ENCODE measurements at places on chromosomes 4 and X.

DNA sequence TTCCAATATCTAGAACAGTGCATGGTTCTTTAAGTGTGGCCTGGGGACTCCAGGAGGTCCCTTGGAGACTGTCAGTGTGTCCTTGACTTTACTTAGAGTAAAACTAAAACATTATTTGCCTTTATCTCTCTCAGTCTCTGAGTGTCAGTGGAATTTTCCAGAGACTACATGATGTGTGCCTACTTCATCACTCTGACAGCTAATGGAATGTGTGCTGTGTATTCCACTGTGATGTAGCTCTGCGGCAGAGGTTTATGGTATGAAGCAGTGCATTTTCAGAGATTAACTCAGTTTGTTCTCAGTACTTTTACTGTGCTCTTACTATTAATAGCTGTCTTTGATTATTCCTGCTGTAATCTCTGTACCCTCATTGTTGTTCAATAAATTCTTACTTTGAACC is 85.6 kb downstream of the MANBA start:
- no peak for DNase-seq

DNA sequence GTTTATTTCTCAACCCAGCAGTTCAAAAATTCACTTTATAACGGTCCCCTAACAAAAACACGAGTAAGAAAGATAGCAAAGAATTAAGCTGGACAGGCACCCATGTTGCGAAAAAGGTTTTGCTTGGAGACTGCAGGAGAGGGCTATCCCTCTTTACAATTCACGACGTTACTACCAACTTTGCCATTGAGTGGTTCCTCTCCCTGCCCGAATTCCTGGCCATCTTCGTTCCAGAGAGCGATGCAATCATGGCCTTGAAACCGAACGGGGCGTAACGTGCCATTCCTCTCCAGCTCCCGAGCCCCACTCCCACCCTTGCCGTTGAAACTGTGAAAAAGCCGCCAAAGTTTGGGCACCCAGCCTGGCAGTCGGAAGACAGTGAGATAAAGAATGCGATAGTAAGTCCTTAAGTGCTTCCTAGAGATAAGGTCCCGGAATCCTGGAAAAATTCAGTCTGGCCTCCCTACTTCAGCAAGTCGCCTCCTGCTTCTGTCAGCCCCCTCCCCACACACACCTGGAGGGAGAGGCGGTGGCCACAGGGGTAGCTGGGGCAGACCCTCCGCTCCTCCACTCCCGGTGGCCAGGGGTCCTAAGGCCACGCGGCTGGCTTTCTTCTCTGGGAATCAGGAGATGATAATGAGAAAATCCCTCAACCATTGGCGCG is 65.2 kb downstream of the FBXO8 start:
- DNase-seq: no peak

GRCh38 chrX:17046478-17047097 is 100.1 kb downstream of the REPS2 start:
- peak; percentile 2 for DNase-seq

- no peak for DNase-seq
Measured at GRCh38 chr4:657338-657833, 16.7 kb downstream of the ATP5ME start.

DNA sequence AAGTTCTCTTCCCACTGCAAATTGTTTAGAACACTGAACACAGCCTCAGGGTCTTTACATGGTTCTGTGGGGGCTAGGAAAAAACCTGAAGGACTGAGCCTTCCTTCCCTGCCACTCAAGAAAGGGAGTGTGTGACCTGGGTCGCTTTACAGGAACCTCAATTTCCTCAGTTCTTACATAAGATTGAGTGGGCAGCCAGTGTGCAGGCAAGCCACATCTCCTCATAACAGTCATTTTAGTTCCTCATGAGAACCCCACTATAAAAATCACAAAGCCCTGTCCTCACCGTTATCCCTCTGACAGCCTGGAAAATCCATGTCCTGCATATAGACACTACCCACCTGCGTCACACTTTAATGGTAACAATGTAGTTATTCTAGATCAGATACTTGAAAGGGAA is 2.1 kb upstream of the ETDC start:
- no peak for DNase-seq

GRCh38 chrX:97636473-97637140 is 752.9 kb downstream of the RPA4 start:
- no peak for DNase-seq

DNA sequence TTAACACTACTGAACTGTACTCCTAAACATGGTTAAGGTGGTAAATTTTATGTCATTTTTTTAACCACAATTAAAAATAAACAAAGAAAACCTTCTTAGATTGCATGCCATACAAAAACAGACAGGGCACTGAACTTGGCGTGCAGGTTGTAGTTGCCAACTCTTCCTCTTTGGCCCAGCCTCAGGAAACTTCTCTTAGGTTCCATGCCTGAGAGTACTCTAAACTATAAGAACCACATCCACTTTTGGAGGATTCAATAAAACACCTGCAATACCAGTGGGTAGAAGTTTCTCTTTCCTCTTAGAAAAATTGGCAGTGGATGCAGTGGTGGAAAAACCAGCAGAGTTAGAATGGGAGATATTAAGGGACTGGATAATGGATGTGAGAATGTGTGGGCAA is 103.4 kb downstream of the LUZP4 start:
- DNase-seq: no peak

DNA sequence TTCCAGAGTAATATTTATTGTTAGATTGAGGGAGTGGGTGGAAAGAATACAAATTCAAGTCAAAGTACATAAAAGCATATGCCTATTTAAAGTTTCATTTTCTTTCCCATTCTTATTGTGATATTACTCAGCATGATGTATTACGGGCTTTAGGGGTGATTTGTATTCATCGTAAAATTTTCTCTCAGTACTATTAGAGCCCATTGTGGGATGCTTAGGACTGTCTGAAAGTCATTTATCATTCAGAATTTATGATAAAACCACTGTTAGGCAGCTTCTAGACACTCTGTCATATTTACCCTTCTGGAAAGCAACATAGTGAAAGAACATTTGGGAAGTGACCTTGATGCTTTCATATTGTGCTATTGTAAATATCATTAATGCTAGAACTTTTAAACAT is 45.9 kb downstream of the AGA start:
- DNase-seq: no peak

DNA sequence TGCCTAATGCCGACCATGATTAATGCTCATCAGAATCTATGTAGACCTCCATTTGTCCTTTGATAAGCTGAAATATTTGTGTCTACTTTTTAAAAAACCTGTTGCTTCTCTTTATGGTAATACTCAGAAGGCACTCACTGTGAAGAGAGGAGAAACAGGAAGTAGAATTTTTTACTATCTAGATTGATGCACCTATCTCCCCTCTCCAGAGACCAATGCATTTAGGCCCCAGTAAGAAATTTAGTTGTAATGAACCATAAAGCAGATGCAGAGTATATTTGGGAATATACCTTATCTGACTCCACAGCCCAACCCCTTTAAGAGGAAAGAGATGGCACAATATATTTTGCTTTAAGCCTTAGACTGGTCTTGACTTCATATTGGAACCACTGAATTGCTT is 11.1 kb downstream of the TBL1X start:
- no peak for DNase-seq

DNA sequence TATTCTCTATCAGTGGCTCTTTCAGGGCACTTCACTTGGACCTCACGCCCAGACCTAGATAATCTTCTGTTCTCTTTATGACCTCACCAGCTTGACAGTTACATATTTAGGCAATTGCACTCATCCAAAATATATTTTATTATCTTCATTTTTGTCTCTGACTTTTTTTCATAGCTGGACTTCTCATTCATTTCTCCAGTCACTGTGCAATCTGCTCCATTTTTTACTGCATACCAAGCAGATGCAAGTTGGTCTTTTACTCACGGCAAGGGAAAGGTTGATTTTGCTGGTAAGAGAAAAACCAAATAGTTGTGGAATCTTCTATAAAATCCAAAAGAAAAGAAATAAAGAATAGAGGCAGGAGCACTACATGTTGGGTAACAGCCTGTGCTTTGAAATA is 31.7 kb downstream of the MAD2L1 start:
- DNase-seq: no peak

GRCh38 chrX:39850209-39850608 is 247.5 kb downstream of the BCOR start:
- DNase-seq: no peak

Data from activated CD4-positive, CD25-positive, alpha-beta regulatory T cell treated with anti-CD3 and anti-CD28 coated beads, Interleukin-2, amount 50 U/mL, for 16 hours (primary cell).